ENCODE measurements at places on chromosomes 2 and 18.

DNA sequence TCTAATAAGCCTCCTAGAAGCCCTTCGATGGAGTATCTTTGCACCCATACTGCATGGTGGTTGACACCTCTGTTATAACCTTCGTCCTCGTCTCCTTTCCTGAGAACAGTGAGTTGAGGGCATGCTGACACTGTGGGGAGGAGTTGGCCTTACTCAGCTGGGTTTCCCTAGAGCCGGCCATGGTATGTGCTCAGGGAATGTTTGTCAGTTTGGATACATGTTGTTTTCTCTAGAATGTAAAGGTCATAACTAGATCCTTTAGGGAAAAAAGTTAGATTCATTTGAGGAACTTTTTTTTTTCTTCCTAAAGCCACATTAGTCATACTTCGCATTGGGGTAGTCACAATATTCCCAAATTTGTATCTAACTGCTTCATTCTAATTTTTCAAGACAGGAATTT lies 106.0 kb upstream of the FOSL2 start:
- DNase-seq = no peak

GRCh38 chr18:58144106-58144505 lies 100.1 kb downstream of the NEDD4L start:
- DNase-seq = no peak

GRCh38 chr2:47601568-47601967 lies 181.4 kb upstream of the MSH6 start:
- no peak for DNase-seq

- DNase-seq = no peak
These were observed 314.4 kb upstream of the CDH7 start for GRCh38 chr18:65436430-65436829.

GRCh38 chr2:154587739-154588138 lies 110.8 kb upstream of the KCNJ3 start:
- DNase-seq = no peak

- no peak for DNase-seq
These were observed 25.0 kb upstream of the COPS8 start for GRCh38 chr2:237060534-237061312.

- no peak for DNase-seq
These were observed 81.6 kb upstream of the ALPP start for GRCh38 chr2:232296776-232297525.

- DNase-seq = no peak
These were observed 129.1 kb upstream of the MMADHC start for GRCh38 chr2:149716687-149717086.

DNA sequence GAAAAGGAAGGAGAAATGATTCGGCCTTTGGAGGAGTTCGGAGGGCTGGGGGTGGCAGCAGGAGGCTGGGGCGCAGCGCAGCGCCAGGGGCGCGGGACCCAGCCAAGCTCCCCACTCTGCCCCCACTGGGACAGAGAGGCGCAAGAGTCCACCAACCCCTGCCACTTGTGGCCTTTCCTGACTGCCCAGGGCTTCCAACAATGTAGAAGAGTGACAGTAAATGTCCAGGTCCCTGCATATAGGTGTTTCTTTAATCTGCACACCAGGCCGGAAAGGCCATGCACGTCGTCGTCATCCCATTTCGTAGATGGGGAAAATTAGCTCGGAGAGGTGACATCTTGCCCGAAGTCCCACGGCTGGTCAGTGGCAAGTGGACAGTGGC lies 96.6 kb downstream of the INHBB start:
- DNase-seq = no peak
